ENCODE measurements at places on chromosomes 3 and 15.

DNA sequence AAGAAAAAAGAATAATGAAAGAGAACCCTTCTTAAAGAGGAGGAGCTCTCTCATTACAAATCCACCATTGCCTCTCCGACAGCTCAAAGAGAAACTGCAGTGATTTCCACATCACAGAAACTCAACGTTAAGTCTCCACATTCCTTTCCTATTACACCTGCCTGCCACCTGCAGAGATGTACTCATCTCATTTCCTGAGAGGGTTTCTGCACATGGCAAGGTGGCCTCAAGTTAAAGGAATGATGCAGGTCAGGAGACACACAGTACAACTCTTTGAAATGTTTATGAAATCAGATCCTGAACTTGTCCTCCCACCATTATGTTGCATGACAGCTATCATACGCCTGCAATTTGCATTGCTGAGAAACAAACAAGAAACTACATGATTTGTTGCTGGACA is 458.4 kb upstream of the ADAMTS9 start:
- peak; percentile 50 for DNase-seq

DNA sequence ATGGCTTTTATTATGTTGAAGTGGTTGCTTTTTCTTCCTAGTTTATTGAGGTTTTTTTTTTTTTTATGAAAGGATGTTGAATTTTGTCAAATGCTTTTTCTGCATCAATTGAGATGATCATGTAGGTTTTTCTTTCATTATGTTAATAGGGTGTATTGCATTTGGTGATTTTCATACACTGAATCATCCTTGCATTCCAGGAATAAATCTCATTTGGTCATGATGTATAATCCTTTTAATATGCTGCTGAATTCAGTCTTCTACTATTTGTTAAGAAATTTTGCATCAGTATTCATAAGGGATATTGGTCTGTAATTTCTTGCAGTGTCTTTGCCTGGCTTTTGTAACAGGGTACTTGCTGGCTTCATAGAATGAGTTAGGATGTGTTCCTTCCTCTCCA is 11.5 kb upstream of the CLRN1 start:
- no peak for DNase-seq

DNA sequence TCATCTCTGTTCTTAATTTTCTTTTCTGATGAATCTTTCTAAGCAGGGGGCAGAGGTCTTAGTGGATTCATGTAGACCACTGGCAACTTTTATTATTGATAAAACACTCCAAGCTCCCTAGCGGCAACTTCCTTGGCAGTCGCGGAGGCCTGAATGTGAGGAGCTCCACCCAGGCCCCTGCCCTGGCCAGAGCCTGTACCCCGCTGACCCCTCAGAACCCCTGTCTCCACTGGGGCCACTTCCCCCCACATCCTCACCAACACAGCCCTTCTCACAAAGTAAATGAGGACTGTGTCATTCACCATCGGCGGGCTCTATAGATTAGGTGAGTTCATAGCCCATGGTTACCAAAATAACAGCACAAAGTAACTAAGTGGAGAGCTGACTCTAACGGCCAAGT is 111.6 kb downstream of the TPRA1 start:
- DNase-seq, result no peak

GRCh38 chr15:63909819-63910437 is 76.2 kb upstream of the HERC1 start:
- peak; percentile 46 for DNase-seq

DNA sequence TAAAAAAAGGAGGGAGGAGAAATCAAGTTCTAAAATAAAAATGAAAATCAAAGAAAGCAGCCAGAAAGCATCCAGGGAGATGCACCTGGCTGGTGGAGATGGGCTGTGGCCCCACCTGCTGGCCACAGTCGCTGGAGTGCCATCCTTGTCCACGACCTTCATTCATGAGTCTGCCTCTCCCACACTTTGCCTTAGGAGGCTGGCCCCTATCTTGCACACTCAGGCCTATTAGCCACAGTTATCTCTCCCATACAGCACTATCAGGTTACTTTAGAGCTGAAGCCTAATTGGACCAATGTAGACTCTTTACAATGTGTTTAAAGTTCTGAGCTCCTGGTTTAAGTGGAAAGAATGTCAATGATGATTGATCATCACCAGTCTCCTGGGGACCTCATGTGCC is 392.0 kb upstream of the RORA start:
- peak; percentile 31 for DNase-seq

DNA sequence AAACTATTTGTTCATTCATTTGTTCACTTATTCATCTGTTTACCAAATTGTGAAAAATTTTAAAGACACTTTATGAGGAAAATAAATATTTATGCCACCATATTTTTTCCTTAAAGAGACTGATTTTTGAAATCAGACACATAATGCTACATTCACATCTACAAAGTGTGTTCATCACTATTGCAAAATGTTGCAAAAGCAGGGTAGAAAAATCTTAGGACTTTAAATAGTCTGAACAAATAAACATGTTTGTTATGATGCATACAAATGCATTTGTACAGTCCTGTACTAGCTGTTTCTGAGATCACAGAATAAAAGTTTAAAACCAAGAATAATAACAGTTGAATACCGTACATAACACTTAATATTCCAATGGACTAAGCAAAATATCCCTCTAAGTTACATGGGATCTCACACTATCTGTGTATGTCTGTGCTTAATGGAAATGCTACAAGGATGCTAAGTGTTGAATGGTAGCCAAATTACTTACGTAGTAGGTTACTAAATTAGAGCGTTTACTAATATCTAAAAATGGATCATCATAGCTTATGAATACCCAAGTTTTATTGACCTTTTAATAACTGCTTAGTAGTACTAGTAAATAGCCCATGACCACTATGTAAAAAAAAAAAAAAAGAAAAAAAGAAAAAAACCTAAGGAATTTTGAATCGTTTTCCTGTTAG is 25.1 kb downstream of the ATP11B start:
- no peak for DNase-seq

DNA sequence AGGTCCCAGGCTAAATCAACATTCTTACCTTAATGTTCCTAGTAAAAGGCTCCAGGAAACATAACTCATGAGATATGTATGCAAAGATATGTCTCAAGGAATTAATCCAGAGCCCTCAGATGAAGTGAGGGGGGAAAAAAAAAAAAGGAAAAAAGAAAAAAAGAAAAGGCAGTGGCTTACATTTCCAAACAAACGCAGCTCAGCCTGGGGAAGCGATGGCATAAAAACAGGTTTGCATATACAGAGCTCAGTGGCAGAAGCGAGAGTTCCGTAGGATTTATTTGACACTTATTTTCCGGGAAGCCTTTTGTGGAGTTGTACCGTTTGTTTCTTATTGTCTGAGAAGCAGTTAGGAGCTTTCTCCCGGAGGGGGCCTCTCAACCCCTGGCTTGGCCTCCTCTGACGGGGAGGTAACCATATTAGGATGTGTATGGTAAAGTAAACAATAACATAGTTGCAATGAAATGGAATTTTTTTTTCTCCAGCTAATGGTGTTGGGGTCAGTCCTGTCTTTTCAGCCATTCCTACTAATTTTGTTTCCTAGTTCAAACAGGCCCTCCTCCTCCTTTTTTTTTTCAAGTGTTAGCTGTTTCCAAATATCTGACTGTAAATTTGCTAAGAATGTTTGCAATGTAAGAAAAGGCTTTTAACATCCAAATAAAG is 338.6 kb downstream of the FOXP1 start:
- DNase-seq, result no peak

DNA sequence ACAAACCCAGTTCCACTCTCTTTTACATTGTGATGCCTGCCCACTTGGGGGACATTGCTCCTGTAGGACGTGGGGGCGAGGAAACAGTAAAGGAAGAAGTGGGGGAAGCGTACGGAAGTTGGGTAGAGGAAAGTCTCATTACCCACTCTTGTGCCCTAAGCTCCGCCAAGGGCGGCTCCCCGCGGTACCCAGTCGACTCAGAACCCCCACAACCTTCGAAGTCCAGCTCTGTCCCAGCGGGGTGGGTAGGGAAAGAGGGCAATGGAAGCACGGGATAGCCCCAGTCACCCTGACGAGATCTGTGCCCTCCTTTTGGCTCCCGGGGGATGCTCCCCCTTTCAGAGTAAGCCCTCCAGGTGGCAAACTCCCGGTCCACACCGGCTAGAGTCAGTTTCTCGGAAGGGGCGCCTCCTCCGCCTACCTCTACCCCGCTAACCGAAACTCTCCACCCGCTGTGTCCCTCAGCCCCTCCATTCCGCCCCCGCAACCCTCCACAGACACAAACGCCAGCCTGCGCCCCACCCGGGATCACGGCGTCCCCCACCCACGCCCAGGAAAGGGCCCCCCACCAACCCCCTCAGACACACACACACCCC is 527 bp downstream of the CSNK1G1 start:
- peak; percentile 12 for DNase-seq

DNA sequence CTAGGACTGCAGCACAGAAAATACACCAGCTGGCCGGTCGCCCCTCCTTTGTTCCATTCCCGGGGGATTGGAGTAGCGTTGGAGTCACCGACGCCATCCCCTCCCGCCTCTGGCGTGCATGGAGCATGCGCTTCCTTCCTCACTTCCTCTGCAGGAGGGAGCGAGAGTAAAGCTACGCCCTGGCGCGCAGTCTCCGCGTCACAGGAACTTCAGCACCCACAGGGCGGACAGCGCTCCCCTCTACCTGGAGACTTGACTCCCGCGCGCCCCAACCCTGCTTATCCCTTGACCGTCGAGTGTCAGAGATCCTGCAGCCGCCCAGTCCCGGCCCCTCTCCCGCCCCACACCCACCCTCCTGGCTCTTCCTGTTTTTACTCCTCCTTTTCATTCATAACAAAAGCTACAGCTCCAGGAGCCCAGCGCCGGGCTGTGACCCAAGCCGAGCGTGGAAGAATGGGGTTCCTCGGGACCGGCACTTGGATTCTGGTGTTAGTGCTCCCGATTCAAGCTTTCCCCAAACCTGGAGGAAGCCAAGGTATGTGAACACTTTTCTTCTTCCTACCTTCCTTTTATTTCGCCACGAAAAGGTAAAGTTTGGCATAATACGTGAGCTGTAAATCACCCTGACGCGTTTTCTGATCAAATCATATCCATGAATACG is at the start of gene SCG3:
TSS of gene SCG3 (plus strand) at position 201 of the 661 bp plus-strand sequence. CDS start at position 454, 253 bp downstream.
- peak; percentile 89 for DNase-seq

- DNase-seq, result no peak
These were observed 47.3 kb downstream of the CHP1 start for GRCh38 chr15:41278319-41278718.

- DNase-seq, result no peak
These were observed 272.9 kb downstream of the TIGIT start for GRCh38 chr3:114566767-114567166.

GRCh38 chr3:34213478-34213877 is 415.0 kb downstream of the PDCD6IP start:
- DNase-seq, result no peak

- no peak for DNase-seq
These were observed 4.7 kb downstream of the EHD4 start for GRCh38 chr15:41967506-41968206.

DNA sequence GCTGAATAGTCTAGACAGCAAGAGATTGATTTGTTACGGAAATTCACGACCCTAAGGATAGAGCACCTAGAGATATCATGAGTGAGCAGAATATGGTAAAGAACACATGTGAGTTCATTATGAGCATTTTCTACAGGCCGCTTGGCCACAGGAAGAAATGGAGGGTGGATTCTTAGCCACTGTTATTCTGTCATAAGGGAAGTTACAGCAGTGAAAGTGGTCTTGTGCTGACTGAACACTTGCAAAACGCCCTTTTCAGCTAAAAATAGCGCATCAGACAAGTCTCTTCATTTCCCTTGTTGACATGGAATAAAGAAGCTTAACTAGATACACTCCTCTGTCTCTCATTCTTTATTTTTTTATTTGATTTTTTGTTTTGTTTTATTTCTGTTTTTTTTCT is 19.8 kb downstream of the DGKG start:
- DNase-seq, result peak; percentile 18

GRCh38 chr15:34734303-34734702 is 20.5 kb downstream of the GJD2 start:
- DNase-seq, result no peak

DNA sequence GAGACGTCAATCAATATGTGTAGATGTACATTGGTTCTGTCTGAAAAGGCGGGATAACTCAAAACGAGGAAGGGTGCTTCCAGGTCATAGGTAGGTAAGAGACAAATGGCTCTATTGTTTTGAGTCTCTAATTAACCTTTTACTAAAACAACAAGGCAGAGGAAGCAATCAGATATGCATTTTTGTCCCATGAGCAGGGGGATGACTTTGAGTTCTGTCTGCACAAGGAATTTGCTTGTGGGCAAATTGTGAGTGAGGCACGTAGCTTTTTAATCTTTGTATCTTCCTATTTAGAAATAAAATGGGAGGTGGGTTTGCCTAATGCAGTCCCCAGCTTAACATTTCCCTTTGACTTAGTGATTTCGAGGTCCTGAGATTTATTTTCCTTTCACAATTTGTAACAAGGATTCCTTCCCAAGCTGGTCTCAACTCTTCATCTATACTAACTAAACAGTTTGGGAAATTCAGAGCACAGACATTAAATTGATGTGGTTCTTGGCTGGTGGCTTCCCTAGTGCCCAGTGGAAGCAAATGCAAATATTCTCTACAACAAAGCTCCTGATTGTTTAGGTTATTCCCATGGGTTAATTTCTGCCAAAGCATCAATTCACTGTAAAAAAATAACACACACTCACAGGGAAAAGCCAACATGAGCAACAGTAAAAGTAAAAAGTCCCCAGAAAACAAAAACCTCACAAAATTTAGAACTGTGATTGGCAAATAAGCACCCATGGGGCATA is 738.8 kb upstream of the SGO1 start:
- DNase-seq, result no peak

- DNase-seq, result no peak
These were observed 309.8 kb upstream of the DCBLD2 start for GRCh38 chr3:99211309-99211708.

DNA sequence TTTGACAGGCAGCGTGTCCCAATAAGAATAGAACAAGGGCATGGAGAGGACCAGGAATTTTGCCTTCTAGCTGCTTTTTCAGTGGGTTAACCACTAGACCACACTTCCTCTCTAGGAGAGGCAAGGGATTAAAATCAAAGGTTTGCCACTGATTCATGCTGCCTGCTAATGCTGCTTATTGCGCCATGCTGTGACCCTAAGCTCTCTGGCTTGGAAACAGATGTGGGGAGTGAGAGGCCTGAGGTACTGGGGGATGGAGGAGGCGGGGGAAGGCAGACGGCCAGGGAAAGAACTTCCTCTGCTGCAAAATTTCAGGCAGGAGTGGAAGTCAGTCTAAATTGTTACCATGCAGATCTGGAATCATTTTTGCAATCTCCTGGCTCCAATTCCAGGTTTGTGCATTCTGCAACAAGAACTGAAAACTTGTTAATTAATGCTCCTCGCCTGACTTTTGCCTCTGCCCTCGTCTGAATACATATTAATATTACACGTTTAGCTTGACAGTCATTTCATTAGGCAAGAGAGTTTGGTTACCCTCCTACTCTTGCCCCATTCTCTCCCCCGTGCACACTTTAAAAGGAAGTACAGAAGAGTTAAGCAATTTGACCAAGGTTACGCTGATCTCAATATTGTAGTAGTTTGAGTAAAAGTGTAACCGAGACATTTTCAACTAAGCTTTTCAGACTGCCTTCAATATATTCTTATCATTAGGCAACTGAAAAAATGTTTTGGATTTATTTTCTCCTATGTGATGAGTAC is 121.7 kb upstream of the SPRED1 start:
- DNase-seq, result peak; percentile 35

All from body of pancreas (tissue), 4 donors.